Central memory CD8-positive, alpha-beta T cell (primary cell): ENCODE measurements at places on chromosomes 13 and 19.

DNA sequence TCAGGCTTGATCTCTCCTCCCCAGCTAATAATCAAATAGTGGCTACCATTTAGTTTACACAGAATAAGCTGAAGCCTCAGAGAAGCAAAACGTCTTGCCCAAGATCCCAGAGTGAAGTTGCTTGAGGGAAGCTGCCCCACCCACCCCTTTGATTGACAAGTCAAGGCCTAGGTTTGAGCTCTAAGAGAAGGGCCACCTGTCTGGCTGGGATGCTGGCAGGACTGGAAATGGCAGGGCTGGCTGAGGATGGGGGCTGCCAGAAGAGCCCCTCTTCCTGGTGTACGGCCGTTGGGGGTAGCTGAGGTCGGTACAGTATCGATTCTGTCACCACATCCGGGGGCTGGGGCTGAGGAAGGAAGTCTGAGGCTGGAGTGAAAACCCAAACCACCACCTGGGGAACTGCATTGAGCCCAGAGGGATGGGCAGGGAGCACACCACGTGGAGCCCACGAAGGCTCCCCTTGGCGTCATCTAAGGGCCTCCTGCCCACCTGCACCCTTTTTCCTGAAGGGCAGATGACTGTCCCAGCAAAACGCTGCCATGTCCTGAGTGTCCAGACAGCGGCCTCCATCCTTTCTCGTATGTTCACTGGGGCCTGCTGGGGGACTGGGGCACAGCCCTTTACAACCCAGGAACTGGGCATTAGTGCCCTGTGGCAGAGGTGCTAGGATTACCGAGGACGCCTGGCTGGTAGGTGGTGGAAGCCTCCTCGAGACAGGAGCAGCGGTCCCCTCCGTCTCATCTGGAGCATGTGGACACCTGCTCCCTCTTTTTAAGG lies 1.4 kb upstream of the PRKD2 start:
- no peaks in the 10 kb centered on the region for H3K27me3 ChIP-seq
- H3K4me1 ChIP-seq, result peaks cover 63% of the 10 kb centered on the region
- peaks cover 27% of the 10 kb centered on the region for H3K36me3 ChIP-seq
- H3K27ac ChIP-seq, result peak overlapping the region; percentile 99
- peak; percentile 51 for DNase-seq

DNA sequence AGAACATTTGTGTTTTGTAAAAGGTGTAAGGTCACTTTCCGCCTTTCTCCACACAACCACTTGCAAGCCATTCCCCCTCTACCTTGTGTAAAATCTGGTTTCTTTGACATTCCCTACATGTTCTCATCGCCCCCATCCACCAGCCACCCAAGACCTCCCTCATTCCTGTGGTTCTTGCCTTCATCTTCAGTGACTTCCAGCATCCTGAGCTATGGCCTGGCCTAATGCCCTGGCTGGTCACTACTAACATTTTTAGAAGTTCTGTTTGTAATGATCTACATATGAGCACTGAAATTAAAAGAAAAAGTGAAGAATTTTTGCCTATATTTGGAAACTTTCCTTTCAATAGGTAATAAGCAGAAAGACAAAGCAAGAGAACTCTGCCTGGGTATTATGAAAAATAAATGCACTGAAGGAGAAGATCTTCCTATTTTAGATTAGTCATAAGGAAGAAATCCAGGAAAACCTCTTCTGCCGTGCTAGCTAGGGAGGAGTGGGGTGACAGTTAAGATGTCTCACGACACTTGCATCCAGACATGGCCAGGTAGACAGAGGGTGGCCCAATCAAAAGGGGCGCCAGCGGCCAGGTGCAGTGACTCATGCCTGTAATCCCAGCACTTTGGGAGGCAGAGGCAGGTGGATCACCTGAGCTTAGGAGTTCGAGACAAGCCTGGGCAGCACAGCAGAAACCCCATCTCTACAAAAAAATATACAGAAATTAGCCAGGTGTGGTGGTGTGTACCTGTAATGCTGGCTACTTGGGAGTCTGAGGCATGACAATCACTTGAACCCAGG lies 28.1 kb upstream of the MPHOSPH8 start:
- no peak overlapping the region for H3K27ac ChIP-seq
- H3K36me3 ChIP-seq, result no peaks in the 10 kb centered on the region
- H3K27me3 ChIP-seq, result peaks cover 52% of the 10 kb centered on the region
- no peak overlapping the region for H3K4me3 ChIP-seq
- no peak for DNase-seq
- H3K4me1 ChIP-seq, result no peaks in the 10 kb centered on the region

DNA sequence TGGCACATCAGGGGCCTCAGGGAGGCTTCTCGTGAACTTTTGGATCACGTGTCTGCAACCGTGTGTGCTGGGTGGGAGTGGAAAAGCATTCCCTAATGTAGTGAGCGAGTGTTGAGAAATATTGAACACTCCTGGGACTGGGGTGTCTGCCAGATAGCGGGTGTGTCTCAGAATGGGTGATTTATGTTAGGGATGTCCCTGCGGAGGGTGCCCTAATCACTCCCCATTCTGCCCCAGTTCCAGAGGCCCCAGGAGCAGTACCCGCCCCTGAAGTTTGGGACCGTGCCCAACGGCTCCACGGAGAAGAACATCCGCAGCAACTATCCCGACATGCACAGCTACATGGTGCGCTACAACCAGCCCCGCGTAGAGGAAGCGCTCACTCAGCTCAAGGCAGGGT lies 24.2 kb upstream of the GRWD1 start:
- H3K36me3 ChIP-seq, result peaks cover 2% of the 10 kb centered on the region
- H3K27me3 ChIP-seq, result peaks cover 16% of the 10 kb centered on the region
- no peak overlapping the region for H3K4me3 ChIP-seq
- no peak overlapping the region for H3K27ac ChIP-seq
- peaks cover 12% of the 10 kb centered on the region for H3K4me1 ChIP-seq

- no peaks in the 10 kb centered on the region for H3K4me1 ChIP-seq
- no peak overlapping the region for H3K27ac ChIP-seq
- H3K27me3 ChIP-seq, result peaks cover 14% of the 10 kb centered on the region
Measured at GRCh38 chr13:77033717-77034302, 6.9 kb upstream of the FBXL3 start.

- no peak for DNase-seq
- H3K4me1 ChIP-seq, result peaks cover 7% of the 10 kb centered on the region
- peaks cover 8% of the 10 kb centered on the region for H3K36me3 ChIP-seq
- no peak overlapping the region for H3K4me3 ChIP-seq
Measured at GRCh38 chr19:45356760-45357444, 13.5 kb downstream of the ERCC2 start.

GRCh38 chr13:51331354-51331861 lies 8.1 kb upstream of the SERPINE3 start:
- H3K4me1 ChIP-seq, result peaks cover 17% of the 10 kb centered on the region
- no peak overlapping the region for H3K4me3 ChIP-seq
- no peaks in the 10 kb centered on the region for H3K27me3 ChIP-seq
- no peak for DNase-seq
- H3K27ac ChIP-seq, result no peak overlapping the region

GRCh38 chr13:89554801-89555200 lies 1792.7 kb upstream of the MIR17HG start:
- H3K27ac ChIP-seq, result no peak overlapping the region
- no peaks in the 10 kb centered on the region for H3K27me3 ChIP-seq
- H3K4me3 ChIP-seq, result no peak overlapping the region
- DNase-seq, result no peak
- no peaks in the 10 kb centered on the region for H3K4me1 ChIP-seq

GRCh38 chr13:43244481-43244880 lies 221.1 kb downstream of the DNAJC15 start:
- H3K36me3 ChIP-seq, result no peaks in the 10 kb centered on the region
- H3K27me3 ChIP-seq, result peaks cover 32% of the 10 kb centered on the region
- no peak overlapping the region for H3K27ac ChIP-seq

- DNase-seq, result no peak
- H3K27me3 ChIP-seq, result peaks cover 30% of the 10 kb centered on the region
- H3K4me3 ChIP-seq, result no peak overlapping the region
Measured at GRCh38 chr13:36436811-36437210, 4.5 kb downstream of the CCNA1 start.

DNA sequence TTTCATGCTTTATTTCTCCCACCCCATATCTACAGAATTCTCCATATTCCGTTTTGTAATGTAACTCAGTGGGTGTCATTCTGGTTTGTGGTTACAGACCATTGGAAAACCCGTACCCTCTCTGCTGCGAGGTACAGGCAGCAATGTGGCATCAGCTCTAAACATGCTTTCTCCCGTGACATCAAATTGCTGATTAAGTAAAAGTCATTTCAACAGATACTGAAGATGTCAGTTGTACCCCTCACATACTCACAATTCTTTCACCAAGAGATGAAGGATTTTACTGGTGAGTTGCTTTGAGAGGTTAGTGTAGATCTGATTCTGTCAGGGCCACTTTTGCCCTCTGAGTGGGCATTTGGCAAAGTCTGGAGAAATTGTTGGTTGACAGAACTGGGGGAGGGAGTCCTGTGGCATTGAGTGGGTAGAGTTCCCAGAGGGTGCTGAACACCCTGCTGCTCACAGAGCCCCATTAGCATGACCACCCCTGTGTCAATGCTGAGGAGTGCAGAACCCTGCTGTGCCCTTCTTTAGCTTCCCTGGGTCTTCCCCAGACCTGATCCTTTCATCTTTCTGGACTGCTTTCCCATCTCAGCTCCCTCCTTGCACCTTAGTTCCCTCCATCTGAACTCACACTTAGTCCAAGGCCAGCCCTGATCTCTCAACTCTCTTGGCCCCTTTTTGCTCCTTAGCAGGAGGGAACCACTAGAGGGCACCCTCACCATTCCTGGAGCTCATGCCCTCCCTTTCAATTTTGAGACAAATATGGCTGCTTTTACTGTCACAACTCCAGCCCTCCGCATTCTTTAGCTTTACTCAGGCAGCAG lies 39.9 kb upstream of the CEACAM8 start:
- H3K36me3 ChIP-seq, result no peaks in the 10 kb centered on the region
- DNase-seq, result no peak
- peaks cover 20% of the 10 kb centered on the region for H3K27me3 ChIP-seq
- H3K27ac ChIP-seq, result no peak overlapping the region
- H3K4me1 ChIP-seq, result no peaks in the 10 kb centered on the region
- H3K4me3 ChIP-seq, result no peak overlapping the region

DNA sequence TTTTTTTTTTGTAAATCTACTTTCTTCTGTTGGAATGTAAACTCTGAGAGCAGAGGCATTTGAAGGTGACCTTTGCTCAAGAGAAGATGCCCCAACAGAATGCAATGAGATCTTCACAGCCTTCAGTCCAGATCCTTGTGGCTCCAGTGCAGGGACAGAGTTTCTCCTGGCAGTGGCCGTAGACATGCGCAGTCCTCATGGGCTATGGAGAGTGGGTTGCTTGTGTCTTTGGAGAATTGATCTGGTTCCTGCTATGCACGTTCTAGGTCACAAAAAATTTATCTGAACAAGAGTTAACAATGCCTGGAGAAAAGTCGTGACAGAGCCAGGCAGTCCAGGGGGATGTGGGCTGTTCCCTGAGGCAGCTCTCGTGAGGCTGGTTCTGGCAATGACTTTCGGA lies 30.1 kb downstream of the TMEM255B start:
- H3K4me3 ChIP-seq, result no peak overlapping the region
- peaks cover 10% of the 10 kb centered on the region for H3K4me1 ChIP-seq
- H3K27ac ChIP-seq, result no peak overlapping the region
- no peak for DNase-seq
- peaks cover 12% of the 10 kb centered on the region for H3K27me3 ChIP-seq

DNA sequence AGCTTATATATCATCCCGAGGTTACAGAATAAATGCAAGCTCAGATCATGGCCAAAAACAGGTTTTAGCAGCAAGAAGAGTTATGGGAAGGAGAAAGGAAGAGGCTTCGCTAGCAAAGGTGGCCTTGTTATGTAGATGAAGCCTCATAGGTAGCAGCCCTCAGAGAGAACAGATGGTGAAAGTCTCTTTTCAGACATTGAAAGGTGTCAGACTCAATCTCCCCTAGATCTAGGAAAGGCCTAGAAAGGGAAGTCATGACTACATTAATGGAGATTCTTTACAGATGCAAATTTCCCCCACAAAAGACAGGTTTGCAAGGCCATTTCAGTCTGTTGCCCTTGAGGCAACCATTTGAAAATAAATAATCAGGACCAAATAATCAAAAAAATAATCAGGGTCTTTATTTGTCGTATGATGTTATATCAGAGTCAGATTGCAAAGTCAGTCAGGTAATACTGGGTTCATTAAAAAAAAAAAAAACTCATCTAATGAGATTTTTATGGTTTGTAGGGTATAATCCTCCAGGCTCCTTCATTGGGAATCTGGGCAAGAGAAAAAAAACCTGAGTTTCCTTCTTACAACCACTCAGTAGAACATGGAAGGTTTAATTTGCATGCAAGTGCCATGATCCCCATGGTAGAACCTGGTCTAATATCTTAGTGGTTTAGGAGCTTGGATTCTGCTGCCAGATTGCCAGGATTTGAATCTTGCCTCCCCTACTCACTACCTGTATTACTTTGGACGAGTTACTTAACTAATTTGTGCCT lies 50.8 kb upstream of the HTR2A start:
- no peaks in the 10 kb centered on the region for H3K27me3 ChIP-seq
- DNase-seq, result no peak
- no peak overlapping the region for H3K4me3 ChIP-seq
- no peak overlapping the region for H3K27ac ChIP-seq
- H3K36me3 ChIP-seq, result no peaks in the 10 kb centered on the region
- no peaks in the 10 kb centered on the region for H3K4me1 ChIP-seq

- no peaks in the 10 kb centered on the region for H3K36me3 ChIP-seq
- no peak for DNase-seq
- no peak overlapping the region for H3K4me3 ChIP-seq
- H3K4me1 ChIP-seq, result peaks cover 6% of the 10 kb centered on the region
Measured at GRCh38 chr19:41098762-41099161, 10.5 kb downstream of the CYP2A13 start.

- peak overlapping the region; percentile 58 for H3K4me3 ChIP-seq
- no peaks in the 10 kb centered on the region for H3K27me3 ChIP-seq
- peaks cover 18% of the 10 kb centered on the region for H3K36me3 ChIP-seq
Measured at GRCh38 chr19:16381756-16382401, 57.3 kb downstream of the KLF2 start.

- no peak for DNase-seq
- H3K36me3 ChIP-seq, result no peaks in the 10 kb centered on the region
- peaks cover 3% of the 10 kb centered on the region for H3K27me3 ChIP-seq
- no peak overlapping the region for H3K4me3 ChIP-seq
Measured at GRCh38 chr13:21613791-21614190, 9.8 kb upstream of the MICU2 start.

- peaks cover 24% of the 10 kb centered on the region for H3K4me1 ChIP-seq
- DNase-seq, result no peak
- no peaks in the 10 kb centered on the region for H3K27me3 ChIP-seq
- peak overlapping the region; percentile 84 for H3K27ac ChIP-seq
- peaks cover 14% of the 10 kb centered on the region for H3K36me3 ChIP-seq
Measured at GRCh38 chr19:52963247-52963618, 552 bp upstream of the ZNF816 start.

DNA sequence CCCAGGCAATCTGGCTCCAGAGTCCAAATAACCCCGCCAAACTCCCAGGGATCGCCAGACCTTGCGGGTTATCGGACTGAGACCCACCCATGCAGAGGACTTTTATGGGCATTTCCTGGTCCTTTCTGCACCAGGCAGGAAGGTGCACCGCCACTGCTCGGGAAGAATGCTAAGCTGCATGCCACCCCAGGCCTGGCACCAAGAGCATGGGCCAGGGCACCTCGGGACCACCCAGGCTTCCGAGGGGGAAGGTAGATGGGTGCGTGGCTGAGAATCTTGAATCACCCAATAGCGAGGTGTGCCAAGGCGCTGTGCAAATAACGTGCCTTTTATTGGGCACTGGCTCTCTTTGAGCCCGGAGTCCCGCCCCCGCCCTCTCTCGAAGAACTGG lies 422 bp upstream of the ZNF575 start:
- H3K36me3 ChIP-seq, result peaks cover 10% of the 10 kb centered on the region
- no peak for DNase-seq
- H3K4me3 ChIP-seq, result peak overlapping the region; percentile 89
- no peaks in the 10 kb centered on the region for H3K27me3 ChIP-seq

GRCh38 chr13:75151081-75151643 lies 330.8 kb downstream of the TBC1D4 start:
- no peaks in the 10 kb centered on the region for H3K36me3 ChIP-seq
- no peak for DNase-seq
- H3K4me3 ChIP-seq, result no peak overlapping the region
